ENCODE measurements at places on chromosomes 12 and 14.

- no peak for DNase-seq
These were observed 21.4 kb upstream of the IGF1 start for GRCh38 chr12:102501773-102502172.

- DNase-seq = no peak
These were observed 32.7 kb downstream of the MYF5 start for GRCh38 chr12:80749456-80749855.

DNA sequence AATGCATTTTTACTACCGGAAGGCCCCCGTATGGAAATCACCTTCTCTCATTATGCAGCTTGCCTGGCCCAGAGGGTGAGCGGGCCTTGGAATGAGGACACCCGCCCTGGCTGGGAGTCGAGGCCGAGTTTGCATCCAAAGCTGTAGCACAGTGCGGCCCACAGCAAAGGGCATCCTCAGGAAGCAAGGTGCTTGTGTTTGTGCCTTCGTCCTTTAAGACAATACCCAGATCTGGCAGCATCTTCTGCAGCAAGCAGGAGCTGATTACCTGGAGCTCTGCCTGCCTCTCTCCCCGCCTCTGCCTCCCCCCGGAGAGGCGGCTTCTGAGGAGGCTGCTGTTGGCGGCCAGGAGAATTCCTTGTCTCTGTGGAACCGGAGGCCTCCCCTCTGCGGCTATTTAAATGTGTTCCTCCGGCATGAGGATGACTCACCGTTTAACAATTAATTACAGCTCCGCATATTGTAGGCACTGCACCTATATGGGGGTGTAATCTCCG is 145.3 kb downstream of the CACNA1C start:
- no peak for DNase-seq

GRCh38 chr14:102019006-102019540 is 54.7 kb downstream of the DYNC1H1 start:
- no peak for DNase-seq

- DNase-seq = no peak
These were observed 122.7 kb downstream of the PAPOLA start for GRCh38 chr14:96624661-96625425.

DNA sequence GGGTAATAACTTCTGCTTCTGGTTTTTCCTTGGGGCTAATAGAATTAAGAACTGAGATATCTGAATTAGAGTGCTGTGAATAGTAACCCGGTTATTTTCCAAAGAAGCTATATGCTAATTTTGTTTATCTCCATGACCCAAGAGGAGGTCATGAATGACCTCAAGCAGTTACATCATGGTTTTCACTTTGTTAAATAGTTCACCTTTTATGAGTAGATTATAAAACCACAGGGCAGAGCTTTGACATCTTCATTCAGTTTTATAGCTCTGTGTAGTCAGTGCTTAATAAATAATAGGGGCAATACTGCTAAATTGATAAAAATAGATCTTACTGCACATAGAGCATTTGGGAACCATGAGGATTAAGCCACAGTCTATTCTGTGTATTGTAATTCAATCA is 462.2 kb downstream of the LRIG3 start:
- no peak for DNase-seq

DNA sequence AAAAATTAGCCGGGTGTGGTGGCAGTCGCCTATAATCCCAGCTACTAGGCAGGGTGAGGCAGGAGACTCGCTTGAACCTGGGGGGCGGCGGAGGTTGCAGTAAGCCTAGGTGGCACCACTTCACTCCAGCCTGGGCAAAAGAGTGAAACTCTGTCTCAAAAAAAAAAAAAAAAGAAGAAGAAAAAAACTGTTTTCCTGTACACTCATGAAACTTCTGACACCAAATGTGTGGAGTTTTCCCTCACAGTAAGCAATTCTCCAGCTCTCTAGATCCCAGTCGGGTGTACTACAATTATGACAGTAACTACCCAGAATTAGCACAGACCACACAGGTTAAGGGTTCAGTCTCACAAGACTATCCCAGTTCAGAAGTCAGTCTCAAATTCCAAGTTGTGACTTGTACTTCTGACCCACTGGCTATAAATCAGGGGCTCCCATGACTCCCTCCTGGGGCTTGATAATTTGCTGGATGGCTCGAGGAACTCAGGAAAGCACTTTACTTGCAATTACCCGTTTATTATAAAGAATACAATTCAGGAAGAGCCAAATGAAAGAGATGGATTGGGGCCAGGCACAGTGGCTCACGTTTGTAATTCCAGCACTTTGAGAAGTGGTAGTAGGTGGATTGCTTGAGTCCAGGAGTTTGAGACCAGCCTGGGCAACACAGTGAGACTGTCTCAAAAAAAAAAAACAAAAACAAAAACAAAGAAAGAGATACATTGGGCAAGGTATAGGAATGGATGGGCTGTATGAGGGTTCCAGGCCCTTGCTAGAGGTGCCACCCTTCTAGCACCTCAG is 12.4 kb upstream of the ARF6 start:
- DNase-seq = no peak

- DNase-seq = no peak
These were observed 148.7 kb downstream of the ANO2 start for GRCh38 chr12:5796171-5796958.

- no peak for DNase-seq
These were observed 332.9 kb downstream of the BCAT1 start for GRCh38 chr12:24615967-24616411.
